RWPE2 (cell line): ENCODE measurements at places on chromosomes 13 and 19.

DNA sequence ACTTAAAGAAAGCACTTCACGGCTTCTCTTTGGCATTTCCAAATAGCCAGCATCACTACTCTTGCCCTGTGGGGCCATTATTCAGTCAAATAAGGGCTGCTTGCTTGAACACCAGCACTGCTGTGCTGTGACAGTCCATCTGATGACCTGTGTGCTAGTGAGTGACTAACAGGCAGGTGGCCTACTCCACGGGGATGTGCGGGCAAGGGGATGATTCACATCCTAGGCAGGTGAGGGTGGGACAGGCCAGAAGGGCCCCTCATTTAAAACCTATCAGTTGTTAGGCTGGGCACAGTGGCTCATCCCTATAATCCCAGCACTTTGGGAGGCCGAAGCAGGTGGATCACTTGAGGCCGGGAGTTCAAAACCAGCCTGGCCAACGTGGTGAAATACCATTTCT is 8.2 kb downstream of the CCNE1 start:
- no peak for DNase-seq

DNA sequence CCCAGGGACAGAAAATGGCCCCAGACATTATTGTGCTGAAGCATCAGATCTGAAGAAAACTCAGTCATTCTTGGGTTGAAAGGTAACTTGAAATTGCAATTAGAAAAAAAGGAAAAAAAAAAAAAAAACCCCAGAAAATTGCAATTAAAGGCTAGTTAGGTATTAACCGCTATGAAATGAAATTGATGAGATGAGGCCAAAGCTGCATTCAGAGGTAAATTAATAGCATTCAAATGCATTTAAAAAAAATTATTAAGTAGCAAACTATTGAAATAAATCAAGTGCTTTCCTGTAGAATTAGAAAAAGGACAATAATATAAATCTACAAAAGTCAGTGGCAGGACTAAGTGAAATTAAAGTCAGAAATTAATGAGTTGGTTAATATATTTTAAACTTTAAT is 6.4 kb downstream of the PGLS start:
- no peak for DNase-seq

- DNase-seq = no peak
Observed at GRCh38 chr13:90557626-90558025, 789.9 kb upstream of the MIR17HG start.

DNA sequence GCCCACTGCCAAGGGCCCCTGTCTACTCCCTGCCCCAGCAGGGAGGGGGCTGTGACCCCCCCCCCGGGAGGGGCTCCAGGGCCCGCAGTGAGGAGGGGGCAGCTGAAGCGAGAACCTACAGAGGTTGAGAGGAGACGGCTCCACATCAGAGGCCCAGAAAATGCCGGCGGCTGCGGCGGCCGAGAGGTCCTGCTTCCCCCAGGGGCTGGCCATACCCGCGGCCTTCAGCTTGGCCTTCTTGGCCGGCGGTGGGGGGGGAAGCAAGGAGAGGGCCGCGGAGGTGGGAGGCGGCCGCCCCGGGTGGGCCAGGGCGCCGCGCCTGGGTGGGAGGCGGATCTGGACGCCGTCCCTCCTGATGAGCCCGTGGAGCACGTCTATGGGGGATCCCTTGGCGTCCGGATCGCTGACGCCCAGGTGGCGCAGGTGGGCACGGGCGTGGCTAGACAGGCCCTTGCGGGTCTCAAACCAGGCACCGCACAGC is 9.2 kb upstream of the AKAP8L start:
- DNase-seq = no peak

- no peak for DNase-seq
Observed at GRCh38 chr13:44197791-44198770, 175.5 kb upstream of the SERP2 start.

DNA sequence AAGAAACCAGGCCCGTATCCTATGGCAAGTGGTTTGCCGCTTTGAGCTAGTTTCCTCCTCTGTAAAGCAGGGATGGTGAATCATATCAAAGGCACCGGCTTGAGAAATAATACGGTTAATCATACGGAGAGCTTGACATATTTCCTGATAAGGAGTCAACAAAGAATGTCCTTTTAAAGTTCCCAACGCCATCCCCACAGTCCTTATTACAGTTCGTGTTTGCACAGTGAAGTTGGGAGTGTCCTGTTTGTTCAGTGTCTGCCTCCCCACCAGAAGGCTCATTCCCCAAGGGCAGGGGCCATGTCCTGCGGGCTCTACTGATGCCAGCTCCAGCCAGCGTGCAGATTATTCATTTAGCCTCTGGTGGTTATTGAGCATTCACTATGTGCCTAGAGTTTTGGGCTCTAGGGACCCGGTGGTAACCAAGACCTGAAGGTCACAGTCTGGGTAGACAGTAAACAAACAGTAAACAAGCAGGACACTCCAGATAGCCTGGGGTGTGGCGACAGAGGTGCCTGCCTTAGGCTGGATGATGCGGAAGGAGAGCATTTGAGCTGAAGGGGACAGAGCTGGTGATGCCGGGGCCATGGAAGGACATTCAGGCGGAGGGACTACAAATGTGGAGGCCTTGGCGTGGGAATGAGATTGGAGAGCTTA is 6.3 kb downstream of the GRAMD1A start:
- no peak for DNase-seq

DNA sequence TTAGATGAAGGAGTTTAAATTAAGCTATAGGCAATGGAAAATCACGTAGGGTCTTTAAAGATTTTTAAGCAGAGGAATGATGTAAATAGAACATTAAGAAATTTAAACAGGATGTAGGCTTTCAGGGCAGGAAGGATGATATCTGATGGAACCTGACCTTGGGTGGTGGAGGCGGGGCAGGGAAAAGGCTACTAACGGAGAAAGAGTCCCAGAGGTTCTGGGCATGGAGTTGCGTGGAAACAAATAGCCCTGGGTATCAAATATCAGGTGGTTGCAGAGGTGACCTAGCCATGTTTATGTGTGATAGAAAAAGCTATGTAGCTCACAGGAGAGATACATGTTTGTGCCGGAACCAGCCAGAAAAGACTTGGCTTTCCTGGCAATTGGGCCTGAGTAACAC is 7.8 kb upstream of the CDK8 start:
- no peak for DNase-seq

DNA sequence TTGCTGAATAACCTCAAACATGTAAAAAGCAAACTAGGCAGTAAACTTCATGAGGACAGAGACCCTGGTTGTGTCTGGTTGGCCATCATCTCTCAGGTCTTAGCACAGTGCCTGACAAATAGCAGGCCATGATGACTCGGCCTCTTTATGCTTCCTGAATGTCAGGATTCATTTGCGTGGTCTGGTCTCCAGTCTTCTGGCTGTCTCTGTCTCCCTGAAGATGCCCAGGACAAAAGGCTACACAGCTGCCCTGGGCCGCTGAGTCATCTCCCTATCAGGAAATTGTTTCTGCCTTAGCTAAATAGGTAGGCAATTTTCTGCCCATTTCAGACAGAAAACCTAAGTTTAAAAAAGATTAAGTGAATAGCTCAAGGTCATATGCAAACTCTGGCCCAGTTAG is 84.1 kb upstream of the FNDC3A start:
- DNase-seq = no peak

- no peak for DNase-seq
Observed at GRCh38 chr19:17380426-17381138, 3.4 kb upstream of the PLVAP start.

GRCh38 chr19:1699386-1699785 is 47.0 kb upstream of the TCF3 start:
- no peak for DNase-seq

GRCh38 chr19:10083911-10084310 is 2.2 kb upstream of the SHFL start:
- DNase-seq = no peak

DNA sequence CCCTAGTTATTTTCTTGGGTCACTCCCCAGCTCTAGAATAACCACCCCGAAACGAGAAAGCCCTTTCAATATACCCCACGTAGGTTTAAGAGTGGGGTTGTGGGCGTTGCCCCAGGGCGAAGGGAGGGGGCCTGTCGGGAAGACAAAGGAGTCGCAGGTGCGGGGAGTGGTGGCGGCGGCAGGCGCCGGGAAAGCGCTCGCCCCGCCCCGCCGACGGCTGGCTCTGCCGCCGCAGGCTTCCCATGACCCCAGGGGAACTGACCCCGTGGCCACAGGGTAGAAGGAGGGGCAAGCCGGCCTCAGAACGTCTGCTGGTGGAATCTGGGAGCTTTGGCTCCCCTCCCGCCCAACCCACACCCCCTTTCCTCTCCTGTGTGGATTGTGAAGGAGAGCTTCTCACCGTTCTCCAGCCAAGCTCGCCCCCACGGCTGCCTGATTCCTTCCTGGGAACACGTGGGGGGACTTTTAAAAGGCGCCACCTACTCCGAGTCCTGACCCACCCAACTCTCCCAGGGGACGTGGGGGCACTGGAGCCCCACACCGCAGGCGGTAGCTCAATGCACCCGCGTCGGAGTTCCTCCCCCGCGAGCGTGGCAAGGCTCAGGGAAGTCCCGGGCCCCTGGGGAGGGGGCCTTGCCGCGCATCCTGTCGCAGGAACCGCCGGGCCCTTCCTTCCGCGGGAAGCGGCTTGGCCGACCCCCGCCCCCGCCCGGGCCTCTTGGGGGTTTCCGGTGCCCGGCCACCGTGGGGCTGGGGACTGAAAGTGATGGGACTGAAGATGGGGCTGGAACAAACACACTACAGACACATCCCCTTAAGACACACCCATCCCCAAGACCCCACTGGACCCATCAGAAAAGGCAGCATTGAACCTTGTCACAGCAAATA is 5.5 kb downstream of the IER2 start:
- peak; percentile 82 for DNase-seq

GRCh38 chr13:113937527-113938180 is 36.2 kb downstream of the C13orf46 start:
- DNase-seq = no peak

DNA sequence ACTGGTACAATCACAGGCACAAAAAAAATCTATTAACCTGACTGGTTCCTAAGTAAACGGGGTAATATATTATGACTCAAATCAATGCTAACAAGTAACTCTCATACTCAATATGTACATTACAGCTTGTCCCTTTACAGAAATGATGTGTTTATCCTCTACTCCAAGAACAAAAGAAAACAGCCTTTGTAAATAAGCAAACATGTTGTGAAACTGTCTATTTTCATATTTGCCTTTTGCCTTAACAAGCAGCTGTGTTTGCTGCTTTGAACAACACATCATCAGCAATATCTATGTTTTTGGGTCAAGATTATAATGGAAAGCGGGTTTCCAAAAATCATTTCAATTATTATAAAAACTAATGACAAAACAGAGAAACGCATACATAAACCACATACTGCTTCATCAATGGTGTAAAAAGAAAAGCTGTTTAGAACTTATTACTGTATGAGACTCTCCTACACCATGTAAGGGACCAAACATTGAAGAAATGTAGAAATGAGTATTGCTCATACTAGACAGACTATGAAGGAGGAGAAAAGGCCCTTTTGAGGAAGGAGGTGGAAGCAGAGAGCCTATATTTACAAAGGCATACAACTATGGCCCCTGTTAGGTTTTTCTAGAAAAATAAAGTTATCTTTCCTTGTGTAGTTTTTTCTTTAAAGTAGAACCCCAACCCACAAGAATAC is 14.8 kb downstream of the TBC1D4 start:
- DNase-seq = no peak

DNA sequence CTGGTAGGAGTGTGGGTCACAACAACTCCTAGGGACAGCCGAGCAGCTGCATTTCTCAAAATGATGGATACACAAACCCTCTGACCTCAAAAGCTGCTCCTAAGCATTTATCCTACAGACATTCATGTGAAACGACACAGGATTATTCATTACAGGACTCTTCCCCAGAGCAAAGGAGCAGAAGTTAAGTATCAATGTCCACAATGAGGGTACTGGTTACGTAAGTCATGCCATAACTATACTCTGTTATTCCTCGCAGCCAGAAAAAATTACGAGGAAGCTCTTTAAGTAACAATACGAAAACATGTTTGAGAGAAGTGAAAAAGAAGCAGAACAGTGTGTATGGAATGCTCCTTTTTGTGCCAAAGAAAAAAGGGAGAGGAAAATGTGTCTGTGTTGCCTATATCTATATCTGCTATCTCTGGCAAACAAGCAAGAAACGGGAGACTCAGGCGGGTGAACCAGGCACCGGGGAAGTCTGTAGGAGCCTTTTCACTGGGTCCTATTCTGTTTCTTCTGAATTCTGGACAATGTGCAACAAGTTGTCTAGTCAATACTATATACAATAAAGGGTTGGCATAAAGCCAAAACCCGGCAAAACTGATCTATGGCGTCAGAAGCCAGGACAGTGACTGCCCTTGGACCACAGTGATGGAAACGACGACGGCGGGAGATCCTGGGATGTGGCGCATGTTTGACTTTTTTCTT is 1.3 kb downstream of the ISOC2 start:
- no peak for DNase-seq

- DNase-seq = no peak
Observed at GRCh38 chr13:109955598-109955997, 169.2 kb upstream of the IRS2 start.

GRCh38 chr19:16025108-16026101 is 50.9 kb upstream of the TPM4 start:
- peak; percentile 66 for DNase-seq

DNA sequence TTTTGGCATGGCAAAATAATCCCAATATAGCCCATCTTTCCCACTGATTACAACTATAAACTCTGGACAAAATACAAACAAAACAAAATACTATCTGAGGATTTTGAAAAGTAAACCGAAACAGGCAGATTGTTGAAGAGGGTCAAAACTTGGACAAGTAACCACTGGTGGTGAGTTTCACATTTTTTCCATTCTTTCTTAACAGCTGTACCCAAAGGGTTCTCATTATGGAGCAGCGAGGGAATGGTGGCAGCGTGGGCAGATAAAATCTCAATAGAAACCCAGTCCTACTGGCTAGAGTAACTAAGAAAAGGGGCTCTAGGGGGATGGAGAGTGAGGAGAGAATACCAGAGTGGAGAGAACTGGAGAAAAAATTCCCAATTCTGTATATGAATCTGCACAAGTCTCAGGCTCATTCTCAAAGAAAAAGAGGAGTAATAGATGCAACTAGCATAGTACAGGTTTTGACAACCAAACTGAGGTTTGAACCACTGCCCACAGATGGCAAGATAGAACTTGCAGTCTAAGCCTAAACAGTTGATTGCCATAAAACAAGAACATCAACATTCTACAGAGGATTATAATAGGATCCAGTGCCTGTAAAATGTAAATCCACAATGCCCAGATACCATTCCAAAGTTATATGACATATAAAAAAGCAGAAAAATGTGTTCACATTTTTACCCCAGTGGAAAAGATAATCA is 284.5 kb downstream of the KCNRG start:
- DNase-seq = no peak

DNA sequence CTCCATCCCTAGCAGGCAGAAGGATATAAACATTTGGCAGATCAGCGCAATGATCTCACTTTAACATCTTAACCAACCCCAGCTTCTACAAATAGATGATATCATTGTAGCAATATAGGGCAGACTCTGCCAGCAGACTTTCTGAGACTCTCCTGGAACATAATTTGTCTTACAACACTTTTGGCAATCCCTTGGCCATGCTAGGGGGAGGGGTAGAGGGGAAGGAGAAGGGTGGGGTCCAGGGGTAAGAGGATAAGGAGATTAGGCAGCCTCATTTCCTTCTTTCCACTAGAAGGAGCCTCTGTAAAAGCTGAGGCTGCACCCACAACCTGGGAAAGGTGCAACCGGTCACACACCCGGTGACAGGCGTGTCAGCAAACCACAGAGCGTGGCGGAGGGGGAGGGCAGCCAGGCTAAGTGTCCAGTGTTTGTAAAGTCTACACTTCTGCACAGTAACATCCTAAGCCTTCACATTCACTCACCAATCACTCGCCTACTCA is 8.7 kb upstream of the UBAC2 start:
- no peak for DNase-seq
